Esophagus squamous epithelium (tissue), 5 donors: ENCODE measurements at places on chromosomes 13 and 19.

DNA sequence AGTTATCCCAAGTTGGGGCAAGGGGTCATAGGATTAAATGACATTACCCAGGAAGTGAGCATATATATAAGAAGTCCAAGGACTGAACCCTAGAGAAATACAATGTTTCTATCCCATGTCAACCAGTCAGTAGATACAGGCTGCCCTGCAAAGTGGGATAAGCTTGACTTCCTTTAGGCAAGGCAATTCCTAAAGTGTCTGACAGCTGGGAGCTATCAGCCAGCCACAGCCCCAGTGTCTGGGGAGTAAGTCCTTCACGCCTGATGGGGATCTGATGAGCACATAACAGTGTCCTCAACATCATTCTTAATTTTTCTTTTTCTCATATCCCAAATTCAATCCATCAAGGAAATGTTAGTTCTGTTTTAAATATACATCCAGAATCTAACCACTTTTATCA, 54.1 kb downstream of the DNAJC15 start:
- no peak for DNase-seq

DNA sequence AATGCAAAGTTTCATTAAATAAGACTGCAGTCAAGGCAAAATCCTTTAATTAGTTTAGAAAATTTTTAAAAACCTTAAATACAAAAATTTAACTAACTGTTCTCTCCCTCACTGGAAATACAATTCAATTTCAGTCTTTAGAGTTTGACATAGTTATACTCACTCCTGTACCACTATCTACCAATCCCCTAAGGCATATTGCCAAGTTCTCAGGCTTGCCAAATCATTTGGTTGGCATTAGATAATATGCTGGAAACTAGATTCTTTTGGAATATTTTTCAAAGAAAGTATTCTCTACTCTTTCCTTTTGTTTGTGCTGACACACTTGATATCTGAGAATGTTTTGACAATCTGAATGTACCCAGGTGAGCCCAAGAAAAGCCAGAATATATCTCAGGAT, 77.2 kb downstream of the TSC22D1 start:
- DNase-seq, result no peak

DNA sequence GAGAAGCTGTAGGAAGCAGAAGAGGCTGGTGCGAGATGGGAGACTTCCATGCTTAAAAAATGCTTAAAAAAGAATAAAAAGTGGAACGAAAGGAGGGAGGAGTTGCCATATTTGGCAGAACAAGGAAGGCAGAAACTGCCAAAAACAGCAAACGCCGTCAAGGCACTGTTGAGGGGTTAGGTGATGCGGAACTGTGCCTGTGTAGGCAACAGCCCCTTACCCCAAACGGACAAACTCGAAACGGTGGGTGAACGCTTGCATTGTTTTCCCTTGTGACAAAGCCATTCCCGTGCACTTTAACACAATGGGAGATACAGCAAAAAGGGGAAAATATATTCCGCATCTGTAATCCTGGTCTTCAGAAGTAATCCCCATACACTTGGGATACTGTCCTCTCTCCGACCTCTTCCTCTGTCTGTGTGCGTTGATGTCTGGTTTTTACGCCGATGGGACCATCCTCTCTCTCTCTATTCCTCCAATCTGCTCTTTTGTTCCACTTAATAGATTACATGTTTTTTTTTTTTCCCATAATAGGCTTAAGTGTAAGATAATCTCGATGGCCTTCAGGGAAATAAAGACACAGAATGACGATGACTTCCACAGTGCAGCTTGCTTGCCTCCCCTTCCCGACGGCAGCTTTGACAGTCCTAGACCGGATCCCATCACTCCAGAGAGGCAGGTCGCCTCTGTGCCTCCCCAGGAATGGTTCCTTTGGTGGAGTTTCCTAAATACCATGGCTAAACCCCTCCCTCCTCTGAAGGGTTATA, 132.7 kb upstream of the RNF113B start:
- no peak for DNase-seq

DNA sequence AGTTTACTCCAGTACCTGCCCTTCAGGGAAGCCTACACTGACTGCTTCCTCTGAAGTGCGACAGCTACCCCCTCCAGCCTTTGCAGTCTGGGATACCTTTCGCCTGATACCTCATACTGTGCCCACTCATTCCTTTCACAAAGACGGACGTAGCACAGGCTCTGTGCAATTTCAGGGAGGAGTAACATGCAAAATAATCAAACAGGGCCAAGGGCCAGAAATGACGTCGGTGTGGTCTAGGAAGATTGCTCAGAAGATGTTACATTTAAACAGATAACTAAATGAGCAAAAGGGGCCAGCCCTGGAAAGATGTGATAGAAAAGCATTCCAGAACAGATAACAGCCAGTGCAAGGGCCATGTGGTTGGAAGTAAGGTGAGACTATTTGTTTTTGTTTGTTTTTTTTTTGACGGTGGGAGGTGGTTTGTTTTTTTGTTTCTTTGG, 6.6 kb upstream of the DDX39A start:
- no peak for DNase-seq
